Activated CD8-positive, alpha-beta memory T cell treated with anti-CD3 and anti-CD28 coated beads for 4 hours (primary cell): ENCODE measurements at places on chromosomes 5 and 9.

- DNase-seq = no peak
Measured at GRCh38 chr5:78008356-78008967, 232.3 kb upstream of the TBCA start.

GRCh38 chr5:15790446-15791018 lies 290.6 kb downstream of the FBXL7 start:
- DNase-seq = no peak

GRCh38 chr5:15752663-15753285 lies 252.8 kb downstream of the FBXL7 start:
- no peak for DNase-seq

DNA sequence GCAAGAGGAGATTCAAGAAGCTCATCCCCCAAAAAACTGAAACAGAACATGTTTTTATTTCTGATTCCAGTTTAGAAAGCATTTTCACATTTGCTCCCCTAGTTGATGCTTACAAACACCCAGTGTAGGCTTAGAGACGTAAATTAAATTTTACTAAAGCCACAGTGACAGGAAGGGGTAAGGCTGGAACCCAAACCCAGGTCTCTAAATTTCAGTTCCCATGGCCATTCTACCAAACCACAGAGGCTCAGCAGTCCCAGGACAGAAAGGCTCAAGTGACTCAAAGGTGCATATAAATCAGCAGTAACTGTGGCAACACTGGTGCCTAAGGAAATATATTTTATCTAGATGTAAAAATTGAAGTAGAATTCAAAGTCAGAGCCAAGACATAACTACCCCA lies 128.7 kb downstream of the CEP120 start:
- DNase-seq = no peak

- no peak for DNase-seq
Measured at GRCh38 chr9:26975728-26976707, 19.8 kb downstream of the IFT74 start.

DNA sequence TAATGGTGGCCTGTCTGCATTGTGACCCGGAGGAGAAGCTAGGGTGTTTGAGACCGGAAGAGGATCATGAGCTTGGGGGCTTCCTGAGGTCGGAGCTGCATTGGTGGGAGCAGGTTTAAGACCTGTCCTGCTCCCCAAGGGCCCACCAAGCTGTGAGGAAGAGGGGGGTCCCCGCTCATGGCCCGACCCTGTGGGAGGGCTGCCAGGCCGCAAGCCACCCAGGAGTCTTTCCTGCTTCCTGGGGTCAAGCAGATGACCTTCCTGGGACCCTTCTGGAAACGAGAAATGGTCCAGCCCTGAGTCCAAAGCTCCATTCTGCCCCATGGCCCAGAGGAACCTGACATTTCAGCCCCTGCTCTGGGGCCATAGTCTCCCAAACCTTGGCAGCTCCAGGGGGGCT lies 61.5 kb upstream of the RNU6ATAC start:
- no peak for DNase-seq

DNA sequence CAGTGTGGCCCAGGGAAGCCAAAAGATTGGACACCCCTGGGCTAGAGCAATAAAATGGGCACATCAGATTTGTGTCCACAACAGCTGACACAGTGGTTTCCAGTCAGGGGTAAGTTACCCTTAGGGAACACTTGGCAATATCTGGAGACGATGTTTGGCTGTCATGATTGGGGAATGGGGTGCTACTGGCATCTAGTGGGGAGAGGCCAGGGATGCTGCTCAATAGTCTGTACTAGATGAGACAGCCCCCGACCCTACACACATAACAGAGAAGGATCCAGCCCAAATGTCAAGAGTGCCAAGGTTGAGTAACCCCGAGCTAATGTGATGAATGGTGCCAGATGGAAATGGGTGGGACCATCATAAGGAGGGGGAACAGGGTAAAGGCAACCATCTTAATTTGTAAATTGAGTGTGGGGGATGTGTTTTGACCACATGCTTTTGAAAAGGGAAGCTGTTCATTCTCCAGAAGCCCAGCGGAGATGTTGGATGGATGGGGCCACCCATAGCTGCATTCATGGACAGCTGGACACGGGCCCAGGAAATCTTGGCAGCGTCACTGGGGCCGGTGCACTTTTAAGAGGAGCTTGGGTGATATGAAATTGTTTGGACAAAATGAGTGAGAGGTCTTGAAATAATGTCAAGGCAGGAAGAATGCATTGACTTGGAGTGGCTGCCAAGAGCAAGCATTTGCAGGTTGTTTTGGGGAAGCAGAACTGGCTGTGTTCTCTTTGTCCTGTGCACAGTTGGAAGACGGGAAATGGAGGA lies 33.4 kb downstream of the SYK start:
- DNase-seq = no peak

GRCh38 chr5:170332058-170332457 lies 34.5 kb upstream of the LCP2 start:
- no peak for DNase-seq

- DNase-seq = no peak
Measured at GRCh38 chr5:125317536-125317995, 571.1 kb upstream of the ZNF608 start.

GRCh38 chr5:43973318-43973717 lies 370.3 kb downstream of the NNT start:
- no peak for DNase-seq

GRCh38 chr5:149646564-149646963 lies 65.3 kb downstream of the ARHGEF37 start:
- DNase-seq = peak; percentile 17

GRCh38 chr5:25358919-25359318 lies 714.1 kb upstream of the CDH10 start:
- DNase-seq = no peak

- no peak for DNase-seq
Measured at GRCh38 chr5:99037668-99038067, 108.9 kb upstream of the CHD1 start.

DNA sequence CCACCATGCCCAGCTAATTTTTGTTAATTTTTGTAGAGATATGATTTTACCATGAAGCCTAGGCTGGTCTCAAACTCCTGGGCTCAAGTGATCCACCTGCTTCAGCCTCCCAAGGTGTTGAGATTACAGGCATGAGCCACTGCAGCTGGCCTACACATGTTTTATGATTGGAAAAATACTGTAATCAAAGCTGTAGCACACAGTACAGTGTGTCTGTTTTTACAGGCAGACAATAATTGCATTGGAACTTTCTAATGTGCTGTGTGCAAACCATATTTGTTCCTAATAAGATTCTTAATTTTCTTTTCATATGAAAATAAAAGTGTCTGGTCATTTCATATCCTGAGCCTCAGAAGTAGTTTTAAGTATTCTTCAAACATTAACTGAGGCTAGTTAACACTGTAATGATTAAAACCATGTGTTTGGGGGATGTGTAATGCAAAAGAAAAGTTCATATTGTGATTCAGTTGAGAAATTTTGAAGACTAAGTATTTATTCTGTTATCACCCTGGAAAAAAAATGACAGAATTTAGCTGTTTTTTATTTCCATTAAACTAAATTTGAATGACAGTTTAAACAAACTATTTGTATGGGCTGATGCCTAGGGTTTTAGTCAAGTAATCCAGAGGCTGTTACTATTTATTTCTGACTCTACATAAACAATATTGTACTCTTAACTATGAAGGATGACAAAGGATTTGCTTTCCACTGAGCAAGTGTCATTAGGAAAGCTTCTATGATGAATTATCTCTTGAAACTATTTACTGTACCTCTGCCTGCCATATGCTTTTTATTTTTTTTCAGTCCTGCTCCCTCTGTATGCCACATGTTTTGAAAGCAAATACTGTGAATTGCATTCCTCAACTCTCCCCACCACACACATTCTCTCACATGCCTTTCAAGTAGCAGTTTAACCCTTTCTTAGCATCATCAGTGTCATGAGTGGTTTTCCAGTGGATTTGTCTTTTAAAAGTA lies 111.5 kb downstream of the MTREX start:
- no peak for DNase-seq

- no peak for DNase-seq
Measured at GRCh38 chr5:42988568-42988967, 51.6 kb downstream of the ANXA2R start.

DNA sequence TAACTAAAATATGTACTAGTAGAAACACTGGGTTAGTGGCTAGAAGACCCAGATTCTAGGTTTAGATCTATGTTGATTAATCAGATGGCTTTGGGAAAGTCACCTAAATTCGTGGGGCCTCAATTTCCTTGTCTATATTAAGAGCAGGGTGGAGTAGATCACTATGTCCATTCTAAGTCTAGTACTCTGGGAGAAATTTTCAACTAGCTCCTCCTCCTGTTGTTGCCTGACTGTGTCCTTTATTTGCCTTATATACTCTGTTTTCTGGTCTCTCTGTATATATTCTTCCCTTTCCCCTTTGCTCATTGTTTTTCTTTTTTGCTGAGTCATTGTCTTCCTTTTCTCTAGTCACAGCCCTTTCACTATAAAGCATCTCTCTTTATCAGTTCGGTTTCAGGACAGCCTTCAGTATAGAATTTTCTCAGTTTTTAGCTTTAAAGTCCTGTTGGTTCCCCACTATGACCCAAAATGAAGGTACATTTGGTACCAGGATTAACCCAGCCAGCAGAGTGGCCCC lies 44.5 kb upstream of the CDH6 start:
- no peak for DNase-seq
